ENCODE measurements at places on chromosomes 12 and 14.

DNA sequence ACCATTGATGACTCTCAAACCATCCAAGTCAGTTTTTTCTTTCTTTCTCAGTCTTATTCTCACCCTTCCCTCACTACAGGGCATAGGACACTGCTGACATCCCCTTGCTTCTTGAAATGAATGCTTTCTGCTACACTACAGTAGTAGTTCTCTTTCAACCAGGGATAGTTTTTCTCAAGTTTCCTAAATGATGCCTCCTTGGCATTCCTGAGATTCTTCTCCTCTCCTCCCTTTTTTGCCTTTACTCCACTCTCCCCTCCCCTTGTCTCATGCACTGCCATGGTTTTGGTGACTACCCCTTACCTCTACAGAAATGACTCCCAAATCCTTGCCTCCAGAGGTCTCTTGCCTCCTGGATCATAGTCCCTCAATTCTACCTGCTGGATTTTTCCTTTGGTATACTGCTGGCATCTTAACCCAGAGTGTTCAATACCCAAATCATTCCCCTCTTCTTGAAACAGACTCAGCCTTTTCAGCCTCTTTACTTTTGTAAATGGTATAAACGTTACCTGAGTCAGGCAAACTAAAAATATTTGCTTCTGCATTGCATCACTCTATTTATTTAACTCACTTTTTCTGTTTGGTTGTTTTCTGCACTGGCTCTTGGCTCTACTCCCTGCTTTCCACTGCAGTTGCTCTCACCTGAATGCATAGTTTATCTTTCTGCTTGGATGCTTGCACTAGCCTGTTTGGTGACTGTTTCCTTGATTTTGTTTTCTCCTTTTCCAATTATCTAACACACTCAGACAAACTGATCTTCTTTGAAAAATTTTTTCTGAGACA, 211.6 kb upstream of the IGF1 start:
- no peak for DNase-seq

GRCh38 chr12:18612971-18613370, 124.8 kb downstream of the PLCZ1 start:
- DNase-seq: no peak

GRCh38 chr12:126742241-126742641, 1524.7 kb upstream of the TMEM132C start:
- no peak for DNase-seq

GRCh38 chr12:120158351-120158750, 36.2 kb downstream of the GCN1 start:
- no peak for DNase-seq

DNA sequence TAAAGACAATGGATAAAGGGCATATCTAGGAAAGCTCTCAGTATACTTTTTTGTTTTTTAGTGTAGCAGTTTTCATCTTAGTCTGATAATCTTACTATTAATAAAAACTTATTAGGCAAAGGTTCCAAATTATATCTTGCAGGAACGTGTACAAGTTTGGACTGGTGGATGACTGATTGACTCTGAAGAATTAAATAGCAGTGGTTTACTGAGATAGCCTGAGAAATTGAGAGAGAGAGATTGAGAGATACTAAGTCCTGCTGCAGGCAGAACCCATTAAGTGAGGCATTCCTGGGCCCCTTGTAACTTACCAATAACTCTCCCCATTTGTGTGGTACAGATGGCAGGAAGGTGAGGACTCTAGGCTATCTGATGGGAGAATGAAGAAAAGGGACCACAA, 80.2 kb upstream of the SLC38A2 start:
- no peak for DNase-seq

DNA sequence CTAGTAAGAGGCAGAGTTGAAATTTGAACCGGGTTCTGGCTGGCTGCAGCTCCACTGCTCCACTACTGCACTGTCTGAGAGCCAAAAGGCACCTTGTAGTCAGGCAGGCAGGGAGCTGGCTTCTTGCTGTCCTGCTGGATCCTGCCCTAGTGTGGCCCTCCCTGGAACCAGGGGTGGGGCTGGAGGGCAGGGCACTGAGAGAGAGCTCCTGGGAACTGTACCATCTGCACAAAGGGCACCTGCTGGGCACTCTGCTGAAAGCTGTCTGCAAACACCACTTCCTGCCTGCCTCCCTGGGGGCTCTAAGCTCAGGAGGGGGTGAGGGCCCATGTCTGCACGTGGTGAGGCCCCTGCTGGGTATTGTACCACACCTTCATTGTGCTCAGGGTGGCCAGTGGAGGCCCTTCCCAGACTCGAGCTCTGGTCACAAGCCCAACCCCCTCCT, 19.0 kb upstream of the TCL1B start:
- no peak for DNase-seq

GRCh38 chr12:179131-179884, 34.6 kb downstream of the SLC6A12 start:
- DNase-seq: no peak

All from stimulated activated CD4-positive, alpha-beta T cell treated with anti-CD3 and anti-CD28 coated beads, Interleukin-4, amount 100 ng/mL, for 1 hour (primary cell).